CD4-positive, alpha-beta T cell treated with Interleukin-10 for 1 hour (primary cell): ENCODE measurements at places on chromosomes 2 and 18.

- DNase-seq, result no peak
Measured at GRCh38 chr18:39260565-39260964, 1695.0 kb upstream of the CELF4 start.

- DNase-seq, result no peak
Measured at GRCh38 chr2:43461453-43462073, 134.3 kb downstream of the THADA start.

DNA sequence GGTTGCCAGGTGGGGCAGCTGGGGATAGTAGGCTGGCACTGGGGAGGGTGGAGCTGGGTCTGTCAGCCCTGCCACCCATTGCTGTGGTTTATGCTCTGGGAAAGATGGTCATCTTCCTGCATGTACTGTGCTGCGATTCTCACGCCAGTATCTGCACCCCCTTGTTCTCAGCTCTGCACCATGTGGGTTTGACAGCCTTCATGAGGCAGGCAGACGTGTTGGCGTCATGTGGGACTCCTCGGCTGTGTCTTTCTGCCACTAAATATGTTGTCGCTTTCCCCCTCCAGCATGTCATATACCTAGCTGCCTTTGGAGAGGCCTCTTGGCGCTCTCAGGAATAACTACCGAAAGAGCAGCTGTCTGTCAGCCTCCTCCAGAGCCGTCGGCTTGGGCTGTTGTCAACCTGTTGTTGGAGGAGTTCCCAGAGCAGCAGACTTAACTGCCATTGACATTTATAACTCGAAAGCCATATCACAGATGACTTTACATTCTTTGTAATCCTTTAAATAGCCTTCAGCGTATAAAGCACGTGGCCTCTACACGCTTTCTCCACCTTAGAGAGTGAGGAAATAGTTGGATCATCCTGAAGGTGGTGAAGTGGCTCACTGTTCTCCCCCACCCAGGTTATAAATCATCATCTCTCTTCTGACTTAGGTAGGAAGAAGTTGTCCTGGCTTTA is 80.4 kb upstream of the MGAT5 start:
- no peak for DNase-seq

GRCh38 chr2:100984892-100985307 is 17.2 kb upstream of the RPL31 start:
- peak; percentile 76 for DNase-seq

DNA sequence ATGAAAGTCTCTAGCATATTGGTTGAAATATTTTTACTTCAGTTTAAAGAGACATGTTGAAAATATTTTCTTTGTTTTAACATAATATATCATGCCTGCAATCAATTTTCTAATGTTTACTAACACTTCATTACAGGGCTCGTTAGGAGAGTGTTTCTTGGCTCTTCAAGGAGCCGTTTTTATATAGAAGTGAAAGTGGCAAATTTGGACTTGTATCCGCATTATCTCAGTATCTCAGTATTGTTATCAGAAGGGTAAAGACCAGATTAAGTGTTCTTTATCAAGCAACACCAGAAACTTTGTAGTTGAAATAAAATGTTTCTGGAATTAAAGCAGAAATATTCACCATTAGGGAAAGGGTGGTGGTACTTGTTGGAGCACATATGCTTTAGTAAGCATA is 97.8 kb downstream of the BABAM2 start:
- no peak for DNase-seq

- no peak for DNase-seq
Measured at GRCh38 chr2:36458106-36458505, 102.5 kb downstream of the CRIM1 start.

- no peak for DNase-seq
Measured at GRCh38 chr18:57461652-57462269, 26.6 kb downstream of the ONECUT2 start.

GRCh38 chr2:66236067-66236685 is 198.7 kb upstream of the MEIS1 start:
- DNase-seq, result no peak

- DNase-seq, result no peak
Measured at GRCh38 chr2:102181919-102182635, 4.7 kb upstream of the IL1RL2 start.

- no peak for DNase-seq
Measured at GRCh38 chr2:201932511-201932910, 101.1 kb upstream of the FZD7 start.

DNA sequence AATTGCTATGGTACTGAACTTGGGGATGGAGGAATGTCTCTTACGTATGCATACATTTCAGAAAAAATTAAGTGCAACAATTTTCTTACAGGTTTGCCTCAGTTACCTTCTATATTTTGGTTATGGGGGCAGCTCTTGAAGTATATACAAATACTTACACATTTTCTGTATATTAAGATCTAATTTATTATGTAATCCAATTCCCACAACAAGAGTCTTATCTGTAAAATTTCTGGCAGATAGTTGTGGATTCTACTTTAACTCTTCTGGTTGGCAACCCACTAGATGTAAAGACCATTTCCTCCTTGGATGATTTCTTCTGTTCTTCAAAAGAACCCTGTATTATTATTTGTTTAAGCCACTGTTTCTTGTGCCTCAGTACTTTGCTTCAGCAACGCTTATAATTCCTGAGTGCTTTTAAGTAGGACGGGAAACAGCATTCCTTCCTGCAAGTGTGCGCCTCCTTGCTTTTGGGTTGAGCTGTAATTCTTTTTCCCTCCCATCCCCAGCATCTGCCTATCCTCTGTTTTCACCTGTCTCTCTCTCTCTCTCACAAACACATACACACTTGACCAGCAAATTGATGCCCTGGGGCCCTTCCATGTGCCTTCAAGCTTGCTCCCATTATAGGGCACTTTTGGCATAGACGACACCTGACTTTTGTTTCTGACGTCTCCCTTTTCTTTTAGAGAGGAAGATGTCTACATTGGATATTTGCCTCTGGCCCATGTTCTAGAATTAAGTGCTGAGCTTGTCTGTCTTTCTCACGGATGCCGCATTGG is 61.4 kb downstream of the ACSL3 start:
- DNase-seq, result no peak

DNA sequence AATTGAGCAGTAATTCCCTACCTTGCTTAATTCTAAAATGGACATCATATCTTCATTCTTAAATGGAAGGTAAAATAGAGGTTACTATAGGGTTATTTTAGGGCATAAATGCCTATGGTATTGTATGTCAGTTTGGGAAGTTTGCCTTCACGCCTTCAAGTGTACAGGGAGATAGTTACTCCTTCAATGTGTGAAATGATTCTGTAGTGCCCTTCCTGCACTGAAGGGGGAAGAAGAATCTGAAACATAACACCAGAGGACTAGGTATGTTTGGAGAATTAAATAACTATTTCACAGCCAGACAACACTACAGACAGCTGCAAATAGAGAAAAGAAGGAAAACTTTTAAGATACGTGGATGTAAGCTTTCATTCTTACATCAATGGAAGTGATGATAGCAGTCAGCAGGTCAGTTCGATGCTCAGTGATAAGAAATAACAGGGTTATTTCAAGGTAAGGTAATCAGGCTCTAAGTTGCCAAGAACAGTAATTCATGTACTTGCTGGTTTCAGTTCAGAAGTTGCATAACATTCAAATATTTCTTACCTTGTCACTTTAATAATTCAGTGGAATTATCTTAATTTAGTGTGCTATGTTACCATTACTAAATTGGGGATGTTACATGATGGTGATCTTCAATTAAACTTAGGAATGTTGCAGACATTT is 4.0 kb downstream of the PKP4 start:
- DNase-seq, result no peak

- no peak for DNase-seq
Measured at GRCh38 chr2:139353874-139354273, 573.7 kb upstream of the NXPH2 start.

DNA sequence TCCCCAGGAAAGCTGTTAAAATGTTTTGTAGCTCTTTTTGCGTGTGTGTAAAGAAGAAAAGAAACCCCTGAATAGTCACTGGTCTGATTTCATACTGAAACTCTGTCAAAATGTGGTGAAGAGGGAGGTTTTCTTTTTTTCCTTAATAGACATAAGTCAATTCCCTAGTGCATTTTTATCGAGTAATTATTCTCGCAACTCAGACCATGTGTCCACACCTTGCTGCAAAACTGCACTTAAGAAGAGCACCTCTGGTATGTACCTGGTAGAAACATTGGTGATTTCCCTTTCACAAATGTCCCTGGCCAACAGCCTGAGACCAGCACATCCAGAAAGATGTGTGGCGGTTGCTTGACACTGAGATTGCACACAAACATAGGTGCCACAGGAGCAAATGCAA is 159.9 kb downstream of the ZNF521 start:
- no peak for DNase-seq

DNA sequence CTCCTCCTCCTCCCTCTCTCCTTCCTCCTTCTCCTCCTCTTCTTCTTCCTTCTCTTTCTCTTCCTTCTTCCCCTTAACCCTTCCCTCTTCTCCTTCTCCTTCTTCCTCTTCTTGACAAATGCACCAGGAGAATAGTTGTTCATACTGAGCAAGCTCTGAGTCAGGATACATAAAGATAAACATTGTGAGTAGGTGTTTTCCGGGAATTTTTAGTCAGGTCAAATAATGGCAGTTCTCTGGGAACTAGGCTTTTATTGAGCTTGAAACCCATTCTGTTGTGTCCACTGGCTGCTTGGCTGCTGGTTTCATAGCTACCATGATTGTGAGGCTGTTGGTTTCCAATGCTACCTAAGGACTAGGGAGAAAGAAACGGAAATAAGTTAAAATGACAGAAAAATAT is 1144.7 kb upstream of the DDX18 start:
- no peak for DNase-seq

DNA sequence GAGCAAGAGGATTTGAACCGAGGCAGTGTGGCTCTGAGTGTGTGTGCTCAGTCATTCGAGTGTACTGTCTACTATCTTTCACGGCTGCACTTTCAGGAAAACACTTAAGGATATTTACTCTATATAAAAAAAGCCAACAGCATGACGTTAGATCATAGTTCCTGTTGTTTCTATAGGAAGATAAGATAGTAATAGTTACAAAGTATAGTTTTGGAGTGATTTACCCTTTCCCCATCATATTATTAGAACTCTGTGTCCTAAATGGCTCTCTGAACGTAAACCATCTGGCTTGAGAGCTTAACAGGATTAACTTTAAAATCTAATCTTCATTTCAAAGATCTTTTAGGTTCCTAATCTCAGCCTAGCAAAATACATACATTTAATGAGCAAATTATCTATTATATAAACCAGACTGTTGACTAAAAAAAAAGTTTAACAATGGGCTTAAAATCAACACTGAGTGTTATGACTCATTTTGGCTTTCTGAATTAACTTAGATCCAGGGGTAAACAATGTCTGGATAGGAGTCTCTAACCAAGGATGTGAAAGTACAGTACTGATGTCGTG is 150.3 kb upstream of the DNMT3A start:
- no peak for DNase-seq

DNA sequence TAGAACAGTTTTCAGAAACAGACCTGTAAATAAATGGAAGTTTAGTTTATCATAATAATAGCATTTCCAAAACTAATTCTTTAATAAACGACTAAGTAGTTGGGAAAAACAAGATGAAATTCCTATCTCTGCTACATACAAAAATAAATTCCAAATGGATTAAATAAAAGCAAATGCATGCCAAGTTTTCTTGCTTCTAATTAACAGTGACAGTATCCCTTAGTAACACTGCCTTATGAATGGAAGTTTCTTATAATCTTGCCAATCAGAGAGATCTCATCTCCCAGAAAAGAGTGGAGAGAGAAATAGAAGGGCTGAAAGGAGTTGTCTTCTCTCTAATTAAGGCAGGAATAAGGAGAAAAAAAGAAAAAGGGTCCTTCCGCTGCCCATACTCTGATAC is 133.9 kb downstream of the GFPT1 start:
- DNase-seq, result no peak

GRCh38 chr2:73984203-73984921 is at the start of gene TET3:
TSS of gene TET3 (plus strand) at chr2:73984910. CDS start at chr2:73986404, 1,494 bp downstream.
- peak; percentile 16 for DNase-seq

DNA sequence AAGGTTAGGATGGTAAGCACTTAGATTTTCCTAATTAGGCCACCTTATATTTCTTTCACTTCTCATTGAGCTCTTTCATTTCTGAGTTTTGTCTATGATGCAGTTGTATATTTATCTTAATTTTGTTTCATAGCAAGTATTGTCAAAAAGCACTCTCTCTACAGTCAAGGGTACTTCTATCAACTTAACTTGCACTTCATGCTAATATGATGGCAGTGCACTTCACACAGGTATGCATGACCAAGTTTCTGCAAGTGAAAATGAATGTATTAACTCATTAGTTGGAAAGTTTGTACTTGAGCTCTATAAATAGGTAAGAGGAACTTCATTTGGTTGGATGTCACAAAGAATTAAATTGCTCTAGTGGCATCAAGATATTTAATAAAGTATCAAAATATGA is 51.5 kb upstream of the CDH19 start:
- no peak for DNase-seq

- DNase-seq, result no peak
Measured at GRCh38 chr18:58947136-58947732, 82.6 kb downstream of the ZNF532 start.

GRCh38 chr2:101096619-101097142 is 54.5 kb downstream of the TBC1D8 start:
- DNase-seq, result no peak

DNA sequence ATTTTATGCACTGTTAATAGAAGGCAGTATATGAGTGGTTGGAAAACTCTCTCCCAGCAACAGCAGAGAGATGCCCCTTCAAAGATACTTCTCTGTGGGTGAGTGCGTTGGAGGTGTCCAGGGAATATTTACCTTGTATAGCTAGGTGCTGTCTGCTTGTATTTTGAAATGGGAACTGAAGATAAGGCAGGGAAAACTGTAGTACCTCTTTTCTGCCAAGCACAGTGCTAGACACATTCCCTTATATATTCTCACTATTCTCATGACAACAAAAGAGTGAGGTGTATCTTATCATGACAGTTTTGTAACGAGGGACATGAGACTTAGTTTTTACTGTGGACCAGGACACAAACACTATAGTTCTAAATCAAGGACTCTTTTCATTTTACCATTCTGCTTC is 2.1 kb downstream of the TTC39C start:
- DNase-seq, result no peak
